ENCODE measurements at places on chromosomes 5 and 9. TPM values are rescaled to one million over a fixed set of nuclear protein-coding genes. Genes with fewer than 3 reads are reported as not detected.

SPRY4 gene
- total RNA-seq: not detected

GPR150 gene
- 2.5 TPM for total RNA-seq

TGFBR1 gene
- 23.5 TPM for total RNA-seq

DNA sequence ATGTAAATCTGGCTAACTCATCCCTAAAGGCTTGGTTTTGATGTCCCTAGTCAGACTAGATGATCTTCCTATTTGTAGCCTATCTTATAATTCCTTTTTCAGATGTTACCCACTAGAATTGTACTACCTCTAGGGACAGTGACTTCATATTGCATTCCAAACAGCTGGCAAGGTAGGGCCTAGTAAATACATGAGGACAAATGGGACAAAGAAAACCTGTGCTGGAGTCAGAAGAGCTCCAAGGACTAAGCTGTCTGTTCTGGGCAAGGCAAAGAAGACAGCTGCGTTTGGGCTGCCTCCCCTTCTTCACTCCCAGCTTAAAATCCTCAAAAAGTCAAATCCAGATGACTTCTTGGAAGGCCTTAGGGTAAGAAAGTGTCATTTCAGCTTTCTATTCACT lies 10.0 kb downstream of the DMXL1 start:
- no peak overlapping the region for H3K27ac ChIP-seq
- peaks cover 28% of the 10 kb centered on the region for H3K4me1 ChIP-seq
- no peaks in the 10 kb centered on the region for H3K27me3 ChIP-seq
- DNase-seq: no peak
- H3K4me3 ChIP-seq: no peak overlapping the region

DNA sequence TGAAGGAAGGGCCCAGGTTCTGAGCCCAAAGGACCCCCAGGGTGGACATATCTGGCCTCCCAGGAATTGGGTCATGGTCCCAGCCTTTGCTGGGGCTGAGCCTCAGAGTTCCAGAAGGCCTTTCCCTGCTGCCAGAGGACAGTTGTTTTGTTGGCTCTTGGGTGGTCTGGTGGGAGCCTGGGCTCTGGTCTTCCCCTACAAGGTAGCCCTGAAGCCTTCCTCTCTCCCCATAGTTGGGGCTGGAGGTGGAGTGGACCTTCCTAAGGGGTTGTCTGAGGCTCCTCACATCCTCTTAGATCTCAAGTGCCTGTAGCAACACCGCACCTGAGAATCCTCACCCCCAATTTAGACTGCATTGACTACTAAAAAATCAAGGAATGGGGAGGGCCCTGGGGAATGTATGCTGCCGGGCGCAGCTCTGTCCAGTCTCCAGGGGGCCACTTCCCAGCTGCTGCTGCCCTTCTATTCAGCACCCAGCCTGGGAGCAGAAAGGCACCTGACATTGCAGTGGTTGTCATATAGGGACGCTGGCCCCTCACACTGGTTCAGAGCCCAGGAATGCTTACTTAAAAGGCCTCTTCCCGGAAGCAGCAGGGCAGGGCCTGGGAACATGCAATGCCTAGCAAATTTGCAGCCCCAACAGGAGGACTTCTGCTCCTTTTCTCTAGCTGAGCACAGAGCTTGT lies 66.4 kb downstream of the IL31RA start:
- H3K36me3 ChIP-seq: no peaks in the 10 kb centered on the region
- peaks cover 10% of the 10 kb centered on the region for H3K4me1 ChIP-seq
- no peak for DNase-seq

- DNase-seq: no peak
- no peak overlapping the region for H3K27ac ChIP-seq
- H3K36me3 ChIP-seq: no peaks in the 10 kb centered on the region
- H3K27me3 ChIP-seq: no peaks in the 10 kb centered on the region
- no peaks in the 10 kb centered on the region for H3K4me1 ChIP-seq
- H3K4me3 ChIP-seq: no peak overlapping the region
Measured at GRCh38 chr5:51960617-51961121, 577.4 kb downstream of the ISL1 start.

DNA sequence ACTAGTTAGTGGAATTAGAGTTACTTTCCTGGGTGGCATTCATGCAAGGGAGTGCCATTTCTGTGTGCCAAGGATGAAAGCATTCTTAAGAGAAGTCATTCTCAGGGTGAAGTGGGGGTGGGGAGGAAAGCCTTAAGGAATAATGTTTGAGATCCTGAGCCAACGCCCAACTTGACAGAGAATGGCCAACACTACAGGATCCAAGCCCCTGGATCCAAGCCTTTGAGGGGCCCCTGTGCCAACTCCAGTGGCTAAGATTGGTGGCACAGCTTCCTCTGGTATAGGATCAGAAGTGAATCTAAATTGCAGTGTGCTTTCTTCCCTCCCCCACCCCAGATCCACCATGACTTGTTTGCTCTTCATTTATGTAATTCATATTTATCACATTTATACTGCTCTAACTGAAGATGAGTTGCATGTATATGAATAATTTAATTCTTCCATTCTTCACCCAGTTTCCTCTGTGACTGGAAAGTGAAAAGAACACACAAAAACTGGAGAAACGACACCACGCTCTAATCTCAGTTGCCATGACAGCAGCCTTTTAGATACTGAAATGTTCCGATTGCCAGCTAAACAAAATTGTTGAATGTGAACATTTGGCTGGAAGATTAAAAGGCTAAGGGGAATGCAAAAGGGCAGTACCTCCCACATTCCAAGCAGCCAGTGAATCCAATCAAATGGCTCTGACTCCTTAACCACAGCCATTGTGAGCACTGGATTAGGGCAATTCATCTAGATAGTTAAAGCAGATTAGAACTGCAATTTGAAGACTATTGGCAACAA lies 4.5 kb downstream of the ZNF608 start:
- peaks cover 4% of the 10 kb centered on the region for H3K4me1 ChIP-seq
- DNase-seq: no peak
- no peak overlapping the region for H3K27ac ChIP-seq
- peaks cover 23% of the 10 kb centered on the region for H3K27me3 ChIP-seq
- no peak overlapping the region for H3K4me3 ChIP-seq

DNA sequence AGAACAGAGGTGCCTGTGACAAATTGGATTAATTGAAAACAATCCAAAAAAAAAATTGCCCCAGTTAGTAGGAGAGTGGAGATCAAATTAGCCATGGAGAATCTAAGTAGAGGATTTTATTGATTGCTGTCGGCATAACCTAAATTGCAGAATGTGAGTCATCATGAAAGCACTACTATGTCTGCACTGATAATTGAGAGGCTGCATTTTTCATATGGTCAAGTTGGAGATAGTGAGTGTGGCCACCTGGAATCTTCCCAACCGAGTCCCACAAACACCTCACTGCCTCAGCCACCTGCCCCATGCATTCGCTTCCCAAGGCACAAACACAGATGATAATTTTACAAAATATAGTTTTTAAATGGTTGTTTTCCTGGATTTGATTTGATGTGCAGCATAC lies 123.7 kb downstream of the NTRK2 start:
- DNase-seq: no peak
- H3K36me3 ChIP-seq: no peaks in the 10 kb centered on the region
- no peaks in the 10 kb centered on the region for H3K4me1 ChIP-seq
- peaks cover 6% of the 10 kb centered on the region for H3K27me3 ChIP-seq
- no peak overlapping the region for H3K4me3 ChIP-seq
- no peak overlapping the region for H3K27ac ChIP-seq

DNA sequence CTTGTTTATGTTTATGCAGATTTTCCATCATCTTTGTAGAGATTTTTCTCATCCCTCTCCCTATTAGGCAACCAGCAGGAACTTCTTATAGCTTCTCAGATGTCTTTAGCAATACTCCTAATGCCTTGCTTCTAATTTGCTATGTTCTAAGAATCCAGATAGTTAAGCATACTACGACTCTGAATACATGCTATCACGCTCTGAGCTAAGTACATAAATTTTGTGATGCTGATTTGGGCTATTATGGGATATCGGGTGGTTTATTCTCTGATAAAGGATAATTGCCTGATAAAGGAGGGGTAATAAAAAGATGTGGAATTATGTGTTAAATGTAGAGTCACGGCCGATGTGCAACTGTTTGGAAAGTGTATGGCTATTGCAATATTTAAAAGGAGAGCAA lies 6.5 kb upstream of the FBXL7 start:
- no peak overlapping the region for H3K4me3 ChIP-seq
- DNase-seq: no peak
- H3K27me3 ChIP-seq: peaks cover 10% of the 10 kb centered on the region
- peaks cover 3% of the 10 kb centered on the region for H3K36me3 ChIP-seq
